Activated CD8-positive, alpha-beta T cell treated with anti-CD3 and anti-CD28 coated beads for 36 hours (primary cell): ENCODE measurements at places on chromosomes 2 and 18. TPM values are rescaled to one million over a fixed set of nuclear protein-coding genes. Genes with fewer than 3 reads are reported as not detected.

Gene TMEM198
- total RNA-seq = 2.2 TPM

Gene KATNAL2
- 1.3 TPM for total RNA-seq

Gene FAHD2B
- total RNA-seq = 29.2 TPM

Gene WDR54
- 129 TPM for total RNA-seq
